ENCODE measurements at places on chromosomes 16 and 17. TPM values are rescaled to one million over a fixed set of nuclear protein-coding genes. Genes with fewer than 3 reads are reported as not detected.

MGRN1 gene
- 42.0 TPM for total RNA-seq

CA5A gene
- total RNA-seq, result 0.44 TPM

SPSB3 gene
- total RNA-seq, result 35.0 TPM

KRTAP9-2 gene
- total RNA-seq, result not detected

C17orf67 gene
- total RNA-seq, result 0.63 TPM

CSNK2A2 gene
- 48.4 TPM for total RNA-seq

ARSG gene
- 2.2 TPM for total RNA-seq

CTRB1 gene
- 2.1 TPM for total RNA-seq

PCGF2 gene
- 8.8 TPM for total RNA-seq

INPP5K gene
- 28.7 TPM for total RNA-seq

KRT24 gene
- not detected for total RNA-seq

TRIM65 gene
- total RNA-seq, result 9.7 TPM

CYGB gene
- total RNA-seq, result 21.9 TPM

EFCAB13 gene
- total RNA-seq, result 2.1 TPM

TBC1D3G gene
- total RNA-seq, result not detected

KRTAP4-9 gene
- total RNA-seq, result not detected

All from heart left ventricle (tissue), 16 donors.